ENCODE measurements at places on chromosomes 3 and 15.
A peak's percentile ranks its signal among the peaks of the same experiment; 100 is the strongest.

DNA sequence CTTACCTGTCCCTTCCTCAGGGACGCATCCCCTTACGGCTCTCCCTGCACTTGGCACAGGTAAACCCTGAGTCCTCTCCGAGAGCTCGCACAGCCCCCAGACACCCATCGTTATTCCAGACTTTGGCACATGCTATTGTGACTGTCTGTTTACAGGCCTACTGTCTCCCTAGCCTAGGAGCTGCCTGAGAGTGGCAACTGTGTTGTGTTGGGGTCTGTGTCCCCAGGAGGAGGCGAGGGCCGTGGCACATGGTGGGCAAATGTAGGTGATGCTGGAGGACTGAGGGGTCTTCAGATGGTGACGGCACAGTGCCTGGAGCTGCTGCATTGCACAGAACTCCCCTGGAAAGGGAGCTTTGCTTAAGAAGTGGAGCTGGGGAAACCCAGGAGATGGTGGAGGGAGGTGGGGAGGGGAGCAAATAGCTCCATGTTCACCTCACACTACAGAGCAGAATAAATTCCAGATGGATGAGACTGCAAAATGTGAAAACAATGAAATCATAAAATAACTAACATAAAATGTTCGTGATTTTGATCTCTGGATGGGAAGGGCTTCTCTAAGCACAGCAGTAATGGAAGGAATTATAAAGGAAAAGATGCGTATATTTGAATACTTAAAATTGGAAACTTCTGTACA is 96.5 kb downstream of the SMAD6 start:
- DNase-seq = no peak

- DNase-seq = no peak
These were observed 465.3 kb upstream of the AGTR1 start for GRCh38 chr3:148232389-148232788.

- DNase-seq = peak; percentile 28
These were observed 2.1 kb upstream of the GNAT1 start for GRCh38 chr3:50189274-50189673.

GRCh38 chr3:62211675-62212429 is 161.5 kb downstream of the FEZF2 start:
- no peak for DNase-seq

DNA sequence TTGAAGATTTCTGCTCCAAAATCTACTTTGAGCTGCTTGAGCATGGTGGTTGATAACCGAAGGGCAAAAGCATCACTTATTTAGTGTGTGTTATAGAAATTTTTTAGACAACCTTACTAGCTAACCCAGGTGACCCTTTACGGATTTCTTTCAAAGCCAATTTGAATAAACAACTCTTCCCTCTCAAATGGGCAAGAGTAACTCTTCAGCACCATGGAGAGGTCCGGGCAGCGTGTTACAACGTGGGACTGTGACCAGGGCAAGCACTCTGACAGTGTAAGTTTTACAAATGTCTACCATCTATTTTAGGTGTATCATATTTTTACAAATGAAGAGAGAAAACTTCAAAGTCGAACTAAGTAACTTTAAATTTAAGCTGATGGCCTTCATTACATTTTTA is 471.8 kb downstream of the MFSD1 start:
- no peak for DNase-seq

- DNase-seq = no peak
These were observed 67.4 kb downstream of the IMPG2 start for GRCh38 chr3:101252945-101253344.

- DNase-seq = peak; percentile 32
These were observed 179.3 kb upstream of the CHRM5 start for GRCh38 chr15:33788906-33789540.

- DNase-seq = no peak
These were observed 22.0 kb upstream of the ANXA2 start for GRCh38 chr15:60419753-60420152.

DNA sequence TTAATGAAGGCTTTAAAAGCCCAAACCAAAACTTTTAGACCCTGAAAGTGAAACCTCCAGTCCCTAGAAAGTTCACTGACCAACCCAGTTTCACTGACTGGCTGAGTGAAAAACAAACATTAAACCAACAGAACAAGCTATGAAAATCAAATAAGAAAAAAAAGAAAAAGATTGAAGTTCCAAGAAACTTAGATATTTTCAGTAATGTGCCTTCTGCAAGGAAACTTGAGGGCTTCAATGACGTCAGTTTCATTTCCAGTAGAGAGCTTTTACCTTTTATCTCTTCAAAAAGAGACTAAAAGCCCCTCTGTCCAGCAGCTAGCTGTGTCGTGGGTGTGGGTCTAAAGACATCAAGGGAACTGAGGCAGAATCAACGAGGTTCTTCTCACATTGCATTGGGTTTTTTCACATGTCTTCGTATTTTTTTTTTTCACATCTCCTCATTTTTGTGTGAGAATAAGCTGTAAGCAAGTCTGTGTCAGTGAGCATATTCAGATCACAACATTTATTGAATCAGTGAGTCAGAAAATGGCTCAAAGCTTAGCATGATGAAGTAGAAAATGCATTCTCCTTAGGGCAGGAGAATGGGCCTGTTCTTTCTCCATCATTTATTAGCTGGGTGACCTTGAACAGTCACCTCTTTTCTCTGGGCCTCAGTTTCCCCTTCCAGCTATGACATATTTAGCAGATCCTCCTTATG is 54.8 kb upstream of the BCL6 start:
- no peak for DNase-seq

DNA sequence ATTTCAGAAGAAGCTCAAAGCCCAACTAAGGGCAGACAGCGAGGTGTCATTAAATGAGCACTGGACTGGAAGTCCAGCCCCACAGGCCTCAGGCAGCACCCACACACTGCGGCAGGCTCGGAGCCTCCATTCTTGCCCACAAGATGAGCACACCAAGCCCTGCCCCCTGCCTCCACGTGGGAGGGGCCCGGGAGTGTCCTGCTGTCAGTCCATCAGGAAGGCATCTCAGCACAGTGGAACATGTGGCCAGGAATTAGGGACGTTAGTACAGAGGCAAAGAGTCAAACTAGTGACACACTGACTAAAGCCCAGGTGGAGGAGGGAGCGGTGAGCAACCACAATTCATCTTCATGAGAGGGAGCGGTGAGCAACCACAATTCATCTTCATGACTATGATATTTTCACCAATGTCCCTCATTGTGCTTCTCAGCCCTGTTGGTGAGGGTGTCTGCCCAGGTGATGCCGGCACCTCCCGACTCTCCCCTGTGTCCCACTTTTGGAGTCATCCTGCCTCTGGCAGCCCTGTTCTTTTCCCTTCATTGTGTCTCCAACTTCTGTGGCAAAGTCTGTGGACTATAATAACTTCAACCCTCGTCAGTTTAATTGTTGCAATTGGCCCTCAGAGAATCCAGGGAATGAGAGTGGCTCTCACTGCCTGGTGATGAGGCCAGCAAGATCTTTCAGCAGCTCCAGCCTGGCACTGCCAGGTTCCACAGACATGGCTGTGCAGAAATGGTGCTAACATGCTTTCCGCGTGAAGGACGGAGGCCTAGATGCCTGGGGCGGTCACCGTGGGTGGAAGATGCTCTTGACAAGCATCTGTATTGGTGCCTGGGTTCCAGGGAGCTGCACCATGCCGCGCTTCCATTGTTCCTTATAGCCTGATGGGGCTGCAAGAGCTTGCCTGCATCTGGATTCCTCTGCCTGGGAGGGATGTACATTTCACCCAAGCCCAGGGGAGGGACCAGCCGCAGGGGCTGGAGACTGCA is 23.1 kb upstream of the SKOR1 start:
- DNase-seq = no peak

DNA sequence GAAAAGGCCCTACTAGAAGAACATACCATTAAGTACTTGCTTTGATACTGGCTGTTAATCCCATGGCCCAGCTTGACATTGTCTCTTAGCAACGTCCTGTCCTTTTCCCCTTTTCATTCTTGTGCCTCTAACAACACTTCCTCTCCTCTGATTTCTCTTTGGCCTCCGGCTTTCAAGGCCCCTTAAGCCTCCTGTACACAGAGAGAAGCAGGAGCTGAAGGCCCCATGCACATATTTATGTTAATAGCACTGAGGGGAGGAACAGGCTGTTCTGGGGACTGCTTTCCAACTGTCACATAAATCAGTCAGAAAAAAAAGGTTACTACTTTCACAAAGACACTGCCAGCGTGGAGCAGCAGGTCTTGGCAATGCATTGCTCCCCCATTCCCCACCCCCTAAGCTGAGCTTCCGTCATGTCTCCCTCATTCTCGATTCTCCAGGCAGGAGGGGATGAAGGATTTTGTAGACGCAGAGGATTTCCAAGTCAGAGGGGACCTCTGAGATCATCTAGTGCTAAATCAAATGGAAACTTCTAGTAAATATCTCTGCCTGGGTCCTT is 257.4 kb upstream of the ADAMTS9 start:
- no peak for DNase-seq

- DNase-seq = no peak
These were observed 161.8 kb upstream of the IQSEC1 start for GRCh38 chr3:13235079-13235478.
